ENCODE measurements at places on chromosomes 4 and X.

DNA sequence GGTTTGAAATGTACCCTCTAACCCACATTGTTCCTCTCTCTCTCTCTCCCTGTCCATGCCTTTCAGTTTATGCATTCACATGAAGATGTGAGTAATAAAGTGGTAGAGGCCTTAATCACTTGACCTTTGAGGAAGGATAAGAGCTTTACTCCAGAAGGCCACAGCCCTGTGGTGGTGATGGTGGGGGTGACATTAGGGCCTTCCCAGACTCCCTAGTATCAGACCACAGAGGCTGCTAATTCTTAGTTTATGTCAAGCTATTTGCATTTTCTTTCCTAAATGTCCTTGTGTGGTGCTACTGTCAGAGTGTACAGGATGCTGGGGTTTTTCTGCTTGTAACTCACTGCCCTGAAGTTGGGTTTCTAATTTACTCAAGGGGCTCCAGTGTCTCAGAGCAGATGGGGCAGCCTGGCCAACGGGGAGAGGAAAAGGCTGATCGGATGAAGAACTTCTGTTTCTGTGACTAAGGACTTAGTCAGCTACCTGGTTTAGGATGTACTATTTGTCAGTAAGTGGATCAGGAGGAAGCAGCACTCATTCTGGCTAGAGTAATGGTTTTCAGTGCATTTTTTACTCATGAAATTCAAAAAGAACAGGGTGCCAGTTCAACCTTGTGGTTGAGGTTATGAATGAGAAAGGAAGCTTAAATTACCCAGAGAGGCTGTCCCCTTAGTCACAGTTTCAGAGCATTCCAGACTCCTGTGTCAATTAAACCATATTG is 509.6 kb upstream of the DIPK2B start:
- DNase-seq = no peak

DNA sequence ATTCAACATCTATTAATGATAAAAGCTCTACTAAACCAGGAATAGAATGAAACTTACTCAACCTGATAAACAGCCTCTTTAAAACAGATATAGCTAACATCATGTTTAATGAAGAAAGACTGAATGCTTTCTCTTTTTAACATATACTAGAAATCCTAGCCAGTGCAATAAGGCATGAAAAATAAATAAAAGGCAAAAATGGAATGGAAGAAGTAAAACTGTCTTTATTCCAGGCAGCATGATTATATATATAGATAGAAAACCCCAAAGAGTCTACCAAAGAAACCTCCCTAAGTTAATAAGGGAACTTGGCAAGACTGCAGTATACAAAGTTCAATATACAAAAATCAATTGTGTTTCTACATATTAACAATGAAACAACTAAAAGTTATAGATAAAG is 25.5 kb downstream of the WDFY3 start:
- no peak for DNase-seq

DNA sequence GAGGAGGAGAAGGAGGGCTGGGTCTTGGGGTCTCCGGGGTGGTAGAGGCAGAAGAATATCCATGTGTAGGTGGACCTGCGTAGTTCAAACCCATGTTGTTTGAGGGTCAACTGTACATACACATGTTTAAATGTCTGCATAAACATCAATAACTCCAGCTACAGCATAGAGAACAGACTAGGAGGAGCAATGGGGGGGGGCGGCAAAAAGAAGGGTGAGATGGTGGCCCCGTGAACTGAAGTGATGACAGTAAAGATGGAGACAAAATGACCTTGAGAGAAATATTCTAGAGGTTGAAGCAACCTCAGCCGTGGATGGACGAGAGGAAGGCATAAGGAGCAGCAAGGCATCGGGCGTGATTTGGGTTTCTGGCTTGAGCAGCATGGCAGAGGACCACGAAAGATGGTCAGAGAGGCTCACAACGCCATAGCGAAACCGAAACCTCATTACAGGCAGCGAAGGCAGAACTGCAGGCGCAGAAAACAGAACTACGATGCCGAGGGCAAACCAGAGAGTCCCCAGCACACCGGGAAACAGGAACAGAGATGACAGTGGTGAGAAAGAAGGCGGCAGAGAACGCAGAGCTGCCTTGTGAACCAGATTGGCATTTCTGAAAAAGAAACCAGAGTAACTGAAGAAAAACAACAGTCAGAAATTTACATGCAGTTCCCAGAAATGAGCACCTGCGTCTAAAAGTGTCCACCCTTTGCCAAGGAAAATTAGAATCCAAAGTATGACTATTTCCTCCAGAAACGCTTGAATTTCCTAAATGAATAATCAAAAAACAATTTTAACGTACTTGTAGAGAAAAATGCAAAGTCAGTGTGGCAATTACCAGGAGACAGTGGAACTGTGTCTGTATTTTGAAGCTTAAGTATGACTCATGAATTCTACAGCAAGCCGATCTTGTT is 50.3 kb upstream of the ENPP6 start:
- no peak for DNase-seq

GRCh38 chr4:47031011-47031678 is at the start of gene GABRB1:
TSS of gene GABRB1 (plus strand) at chr4:47031567.
- DNase-seq = peak; percentile 28

GRCh38 chrX:42691196-42691595 is 86.8 kb downstream of the PPP1R2C start:
- DNase-seq = no peak

DNA sequence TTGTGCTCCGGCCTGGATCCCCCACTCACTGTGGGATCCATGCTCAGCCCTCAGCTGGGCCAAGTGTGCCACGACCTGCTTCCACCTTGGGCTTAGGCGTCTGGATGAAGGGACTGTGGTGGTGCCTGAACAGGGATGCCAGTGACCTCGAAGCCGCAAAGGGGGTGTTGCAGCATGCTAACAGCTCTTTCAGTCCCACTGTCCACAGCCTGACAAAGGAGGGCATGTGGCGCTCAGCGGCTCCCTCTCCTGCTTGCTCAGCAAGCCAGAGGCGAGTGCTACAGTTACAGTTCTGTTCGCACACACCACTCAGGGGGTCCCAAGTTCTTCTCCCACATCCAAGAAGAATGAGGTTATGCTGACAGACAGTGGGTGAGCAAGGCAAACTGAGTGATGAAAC is 5.2 kb upstream of the IGBP1 start:
- DNase-seq = peak; percentile 24

DNA sequence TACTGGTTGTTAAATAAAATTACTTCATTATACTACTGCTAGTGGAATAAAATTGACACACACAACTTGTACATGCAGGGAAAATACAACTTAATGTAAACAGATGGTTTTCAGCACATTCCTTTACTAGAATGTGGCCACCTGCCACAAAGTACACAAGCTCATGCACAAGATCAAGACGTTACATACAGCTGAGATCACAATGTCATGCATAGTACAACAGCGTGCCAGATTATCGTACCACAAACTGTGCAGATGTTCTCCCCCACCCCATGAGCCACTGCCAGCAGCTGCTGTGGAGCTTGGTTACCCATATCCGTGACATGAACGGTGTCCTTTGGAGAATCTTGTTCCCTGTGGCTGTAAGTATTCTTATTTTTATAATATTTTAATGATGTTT is 27.7 kb downstream of the FBXO8 start:
- DNase-seq = no peak

GRCh38 chrX:39144956-39145355 is 343.7 kb downstream of the MID1IP1 start:
- DNase-seq = no peak

Measured in iPS-NIHi11 (cell line).